PC-3 (cell line): ENCODE measurements at places on chromosomes 16 and 17. TPM values are rescaled to one million over a fixed set of nuclear protein-coding genes. Genes with fewer than 3 reads are reported as not detected.

DNA sequence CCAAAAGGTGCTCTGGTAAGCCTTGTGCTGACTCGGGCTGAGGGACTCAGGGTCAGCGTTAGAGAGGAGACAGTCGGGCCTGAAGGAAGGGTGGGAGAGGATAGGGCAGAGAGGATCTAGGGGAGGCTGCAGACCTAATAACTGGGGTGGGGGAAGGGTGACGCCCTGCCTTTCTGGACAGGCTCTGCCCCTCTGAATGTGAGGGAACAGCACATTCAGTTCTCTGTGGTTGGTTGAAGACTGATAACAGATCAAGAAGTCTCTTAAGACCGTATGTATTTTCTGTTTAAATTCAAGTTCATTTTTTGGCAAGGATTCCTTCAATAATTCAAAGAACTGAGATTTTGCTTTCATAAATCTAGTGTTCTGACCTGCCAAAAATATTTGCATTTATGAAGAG is 56.2 kb upstream of the TEKT3 start:
- H3K27me3 ChIP-seq, result no peaks in the 10 kb centered on the region
- H3K4me1 ChIP-seq, result peaks cover 37% of the 10 kb centered on the region
- DNase-seq, result no peak
- peak overlapping the region; percentile 85 for H3K27ac ChIP-seq
- H3K36me3 ChIP-seq, result no peaks in the 10 kb centered on the region

- H3K36me3 ChIP-seq, result no peaks in the 10 kb centered on the region
- peaks cover 10% of the 10 kb centered on the region; the same call in 1 of the 2 replicates for H3K4me1 ChIP-seq
- no peak overlapping the region for H3K27ac ChIP-seq
- H3K4me3 ChIP-seq, result no peak overlapping the region
- DNase-seq, result no peak
These were observed 13.2 kb downstream of the C17orf50 start for GRCh38 chr17:35773679-35774425.

- H3K4me1 ChIP-seq, result peaks cover 27% of the 10 kb centered on the region
- no peak overlapping the region for H3K27ac ChIP-seq
- DNase-seq, result no peak
- H3K4me3 ChIP-seq, result no peak overlapping the region
- H3K27me3 ChIP-seq, result no peaks in the 10 kb centered on the region
These were observed 52.7 kb upstream of the ZNF469 start for GRCh38 chr16:88329726-88330700.

- no peak overlapping the region for H3K27ac ChIP-seq
- no peaks in the 10 kb centered on the region for H3K36me3 ChIP-seq
- no peak for DNase-seq
- no peak overlapping the region for H3K4me3 ChIP-seq
- H3K27me3 ChIP-seq, result no peaks in the 10 kb centered on the region
- no peaks in the 10 kb centered on the region for H3K4me1 ChIP-seq
These were observed 70.3 kb downstream of the NETO2 start for GRCh38 chr16:47073223-47074155.

GRCh38 chr17:50027881-50028735 is 27.8 kb upstream of the ITGA3 start:
- H3K4me3 ChIP-seq, result peak overlapping the region; percentile 62
- H3K27ac ChIP-seq, result peak overlapping the region; percentile 96
- H3K36me3 ChIP-seq, result no peaks in the 10 kb centered on the region
- no peaks in the 10 kb centered on the region for H3K27me3 ChIP-seq
- H3K4me1 ChIP-seq, result peaks cover 31% of the 10 kb centered on the region

DNA sequence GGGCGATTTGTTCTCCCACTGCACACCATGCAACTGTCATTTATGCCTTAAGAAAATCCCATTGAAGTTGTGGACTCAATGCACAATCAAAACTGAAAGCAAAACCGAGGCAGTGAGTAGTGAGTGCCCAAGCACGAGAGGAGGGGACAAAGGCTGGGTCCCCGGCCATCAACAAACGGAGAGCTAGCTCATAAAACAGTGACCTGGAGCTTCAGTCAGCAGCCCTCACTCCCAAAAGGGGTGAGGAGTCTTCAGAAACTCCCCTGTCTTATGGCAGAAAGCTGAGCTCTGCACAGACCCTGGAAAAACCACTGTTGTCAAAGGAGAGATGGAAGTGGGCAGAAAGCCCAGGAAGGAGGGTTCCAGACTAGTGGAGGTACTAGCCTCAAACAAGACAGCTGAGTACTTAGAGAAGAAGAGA is 96.9 kb downstream of the ADCY9 start:
- H3K27ac ChIP-seq, result no peak overlapping the region
- H3K4me3 ChIP-seq, result no peak overlapping the region
- DNase-seq, result no peak
- no peaks in the 10 kb centered on the region for H3K27me3 ChIP-seq
- H3K36me3 ChIP-seq, result no peaks in the 10 kb centered on the region
- 0 out of 2 replicates have a peak, but pooled peaks cover 11% of the 10 kb centered on the region for H3K4me1 ChIP-seq

DNA sequence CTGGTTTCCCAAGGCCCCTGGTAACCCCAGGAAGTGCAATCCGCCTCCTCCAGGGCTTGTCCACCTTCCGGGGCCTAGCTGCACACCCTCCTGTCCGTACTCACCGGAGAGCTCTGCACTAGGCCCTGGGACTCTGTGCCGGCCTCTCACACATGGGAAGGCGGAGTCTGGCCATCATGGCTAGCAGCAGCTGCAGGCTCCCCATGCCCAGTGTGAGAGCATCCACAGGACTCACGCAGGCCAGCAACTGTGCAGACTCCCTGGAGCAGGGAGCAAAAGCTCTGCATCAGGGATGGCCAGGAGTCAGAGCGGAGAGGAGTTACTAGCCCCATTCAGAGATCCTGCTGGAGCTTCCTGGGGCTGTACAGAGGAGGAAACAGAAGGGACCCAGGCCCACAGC is 20.2 kb downstream of the FOXN1 start:
- no peak overlapping the region for H3K27ac ChIP-seq
- peaks cover 26% of the 10 kb centered on the region for H3K4me1 ChIP-seq
- no peak for DNase-seq
- H3K4me3 ChIP-seq, result no peak overlapping the region
- no peaks in the 10 kb centered on the region for H3K27me3 ChIP-seq
- H3K36me3 ChIP-seq, result no peaks in the 10 kb centered on the region

DNA sequence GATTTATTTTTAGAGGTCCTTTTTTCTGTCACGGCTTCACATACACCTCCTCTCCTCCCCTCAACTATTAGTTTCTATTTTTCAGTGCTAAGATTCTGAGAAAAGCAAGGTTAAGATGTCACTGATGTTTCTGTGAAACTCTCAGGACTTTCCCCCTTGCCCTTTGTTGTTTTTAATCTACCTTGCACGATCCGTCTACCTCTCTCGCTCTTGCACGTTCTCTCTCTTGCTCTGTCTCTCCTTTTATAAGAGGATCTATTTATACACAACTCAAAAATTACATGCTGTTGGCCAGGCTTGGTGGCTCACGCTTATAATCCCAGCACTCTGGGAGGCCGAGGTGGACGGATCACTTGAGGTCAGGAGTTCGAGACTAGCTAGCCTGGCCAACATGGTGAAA is 43.6 kb downstream of the RPA1 start:
- H3K36me3 ChIP-seq, result peaks cover 7% of the 10 kb centered on the region; the same call in 1 of the 2 replicates
- H3K27ac ChIP-seq, result no peak overlapping the region
- no peak for DNase-seq
- H3K4me3 ChIP-seq, result no peak overlapping the region
- H3K4me1 ChIP-seq, result no peaks in the 10 kb centered on the region

DNA sequence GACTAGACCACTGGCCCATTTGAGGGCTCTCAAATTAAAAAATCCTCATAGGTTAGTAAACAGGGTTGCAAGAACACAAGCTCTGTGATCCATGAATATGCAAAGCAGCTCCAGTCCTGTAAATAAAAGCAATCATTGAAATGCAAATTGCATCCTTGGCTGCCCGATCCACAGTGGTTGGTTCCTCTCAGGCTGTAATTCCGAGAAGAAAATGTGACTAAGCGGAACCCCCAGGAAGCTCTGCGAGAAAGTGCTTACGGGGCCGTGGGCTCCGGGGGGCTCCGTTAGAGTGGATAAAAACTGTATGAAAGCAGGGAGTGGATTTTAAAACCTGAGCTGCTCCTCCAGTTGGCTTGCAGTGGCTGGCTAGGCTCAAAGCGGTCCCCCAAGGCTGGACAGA is 2.5 kb downstream of the GPRC5B start:
- H3K27ac ChIP-seq, result no peak overlapping the region
- peaks cover 4% of the 10 kb centered on the region; the same call in 1 of the 2 replicates for H3K4me1 ChIP-seq
- H3K4me3 ChIP-seq, result no peak overlapping the region
- H3K27me3 ChIP-seq, result no peaks in the 10 kb centered on the region
- DNase-seq, result no peak
- no peaks in the 10 kb centered on the region for H3K36me3 ChIP-seq

- no peaks in the 10 kb centered on the region for H3K36me3 ChIP-seq
- H3K27ac ChIP-seq, result no peak overlapping the region
- no peaks in the 10 kb centered on the region for H3K4me1 ChIP-seq
These were observed 4.4 kb downstream of the CD19 start for GRCh38 chr16:28935924-28936783.

DNA sequence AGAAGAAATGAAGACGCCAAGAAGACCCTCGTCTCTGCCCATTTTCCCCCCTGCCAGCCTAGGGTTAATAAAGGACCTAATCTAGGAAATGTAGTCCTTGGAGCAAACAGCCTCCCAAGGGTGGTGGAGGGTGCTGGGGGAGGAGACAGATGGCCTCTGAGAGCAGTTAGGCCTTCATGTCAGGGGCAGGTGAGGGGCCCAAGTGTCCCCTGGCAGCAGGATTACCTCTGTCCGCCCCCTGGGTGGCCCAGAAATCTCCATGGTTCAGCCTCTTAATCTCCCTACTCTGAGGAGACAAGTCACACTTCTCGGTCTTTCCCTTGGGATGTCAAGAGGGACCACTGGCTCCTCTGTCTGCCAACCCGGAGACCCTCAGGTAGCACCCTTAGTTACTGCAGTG is 365.4 kb upstream of the TNRC6C start:
- peaks cover 82% of the 10 kb centered on the region for H3K27me3 ChIP-seq
- no peaks in the 10 kb centered on the region for H3K4me1 ChIP-seq
- DNase-seq, result no peak
- no peak overlapping the region for H3K27ac ChIP-seq
- H3K36me3 ChIP-seq, result no peaks in the 10 kb centered on the region

- H3K27ac ChIP-seq, result no peak overlapping the region
- no peaks in the 10 kb centered on the region for H3K27me3 ChIP-seq
- H3K36me3 ChIP-seq, result no peaks in the 10 kb centered on the region
- DNase-seq, result peak; percentile 71
- H3K4me3 ChIP-seq, result no peak overlapping the region; the same call in 1 of the 2 replicates
These were observed 36.1 kb downstream of the NOG start for GRCh38 chr17:56629531-56630075.

DNA sequence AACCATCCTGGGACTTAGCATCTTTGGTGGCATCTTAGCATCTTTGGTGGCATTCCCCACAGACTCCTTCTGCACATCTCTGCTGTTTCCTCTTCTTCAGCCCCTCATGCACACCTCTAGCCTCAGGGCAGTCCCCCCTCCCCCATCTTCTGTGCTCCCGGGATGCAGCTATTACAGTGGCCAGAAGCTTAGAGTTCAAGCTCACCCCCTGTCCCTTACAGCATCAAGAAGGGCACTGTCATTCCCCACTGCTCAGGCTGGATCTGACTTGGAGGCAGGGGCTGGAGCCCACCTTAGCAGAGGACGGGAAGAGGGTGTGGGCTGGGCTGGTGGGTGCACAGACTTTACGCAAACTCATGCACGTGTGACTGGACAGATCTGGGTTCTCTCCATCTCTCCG is 650 bp downstream of the EPN3 start:
- peak overlapping the region; percentile 76 for H3K27ac ChIP-seq
- H3K4me3 ChIP-seq, result peak overlapping the region; percentile 78
- no peaks in the 10 kb centered on the region for H3K27me3 ChIP-seq

ACTG1 gene
- 4,503 and 4,798 TPM in 2 replicates for total RNA-seq

STAT3 gene
- not detected in 2 replicates for total RNA-seq

EVPLL gene
- 1.1 and 1.3 TPM in 2 replicates for total RNA-seq

SLC5A10 gene
- not detected in 2 replicates for total RNA-seq

GPR139 gene
- not detected in 2 replicates for total RNA-seq

SMPD3 gene
- total RNA-seq, result 0.06 TPM in 1 of 2 replicates, not detected in the other

HOXB9 gene
- total RNA-seq, result 7.0 and 8.3 TPM in 2 replicates

TP53TG3C gene
- not detected in 2 replicates for total RNA-seq
